ENCODE measurements at places on chromosomes 13 and 19.
A peak's percentile ranks its signal among the peaks of the same experiment; 100 is the strongest.

DNA sequence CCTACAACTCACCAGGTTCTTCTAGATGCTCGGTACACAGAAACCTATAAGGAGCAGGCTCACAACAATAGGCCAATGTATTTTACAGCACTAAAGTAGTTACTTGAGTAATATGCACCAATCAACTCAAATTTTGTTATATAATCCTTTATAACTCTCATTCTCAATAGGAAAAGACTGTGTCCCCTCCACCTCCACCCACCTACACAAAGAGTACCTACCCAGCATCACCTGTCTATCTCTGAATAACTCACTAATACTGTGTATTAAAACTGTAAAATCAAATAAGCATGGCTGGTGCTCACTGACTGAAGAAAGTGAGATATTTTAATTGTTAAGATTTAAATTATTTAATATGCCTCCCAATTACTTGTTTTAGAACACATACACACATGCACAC lies 146.3 kb downstream of the ENOX1 start:
- no peak for DNase-seq

GRCh38 chr19:45455707-45456499 lies 11.9 kb upstream of the FOSB start:
- peak; percentile 52 for DNase-seq

- peak; percentile 59 for DNase-seq
Measured at GRCh38 chr19:49808711-49809159, 4.4 kb downstream of the FUZ start.

DNA sequence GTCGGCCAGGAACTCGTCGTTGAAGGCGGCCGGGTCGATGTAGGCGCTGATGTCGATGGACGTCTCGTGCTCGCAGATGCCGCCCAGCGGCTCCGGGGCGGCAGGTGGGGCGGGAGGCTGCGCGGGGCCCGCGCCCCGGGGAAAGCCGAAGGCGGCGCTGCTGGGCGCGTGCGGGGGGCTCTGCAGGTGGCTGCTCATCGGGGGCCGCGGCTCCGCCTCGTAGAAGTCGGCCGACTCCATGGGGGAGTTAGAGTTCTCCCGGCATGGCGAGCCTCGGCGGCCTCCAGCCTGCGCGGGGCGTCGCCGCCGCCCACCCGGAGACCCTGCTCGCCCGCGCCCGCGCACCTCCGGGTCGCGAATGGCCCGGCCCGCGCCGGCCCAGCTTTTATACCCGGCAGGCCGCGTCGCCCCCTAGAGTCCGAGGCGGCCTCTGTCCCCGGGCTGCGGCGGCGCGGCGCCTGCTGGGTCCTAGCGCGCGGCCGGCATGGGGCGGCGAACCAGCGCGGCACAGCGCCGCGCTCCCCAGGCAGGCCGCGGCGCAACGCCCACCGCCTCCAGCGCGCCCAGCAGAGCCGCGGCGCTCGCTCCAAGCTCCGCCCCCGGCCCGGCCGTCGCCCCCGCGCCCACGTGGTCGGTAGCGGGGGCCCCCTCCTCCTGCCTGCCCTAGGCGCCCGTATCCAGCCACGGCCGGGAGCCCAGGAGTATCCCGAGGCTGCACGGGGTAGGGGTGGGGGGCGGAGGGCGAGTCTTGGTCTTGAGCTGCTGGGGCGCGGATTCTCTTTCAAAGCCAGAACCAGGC lies at the start of gene CEBPA:
Gene CEBPA (minus strand): TSS at position 360 of the 799 bp plus-strand sequence. CDS start 120 bp downstream, at position 240.
- DNase-seq = peak; percentile 44

- no peak for DNase-seq
Measured at GRCh38 chr19:10271543-10272086, 695 bp downstream of the ICAM1 start.

DNA sequence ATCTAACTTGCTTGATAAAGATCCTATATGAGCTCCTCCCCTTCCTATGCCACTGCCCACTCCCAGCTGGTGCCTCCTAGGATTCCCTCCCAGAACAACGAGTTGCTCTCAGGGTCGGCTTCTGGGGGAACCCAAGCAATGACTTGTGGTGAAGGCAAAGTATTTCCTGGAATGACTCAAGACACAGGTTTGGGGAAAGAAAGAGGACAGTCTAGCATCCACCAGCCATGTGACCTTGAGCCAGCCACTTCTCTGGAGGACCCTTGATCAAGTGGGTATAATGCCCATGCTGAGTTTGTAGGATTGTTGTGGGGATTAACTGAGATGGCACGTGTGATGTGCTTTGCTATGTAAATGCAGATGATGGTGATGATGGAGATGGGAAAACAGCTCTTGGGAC lies 33.0 kb downstream of the MBD3L2B start:
- DNase-seq = no peak

- DNase-seq = no peak
Measured at GRCh38 chr19:20365146-20365545, 198.1 kb downstream of the ZNF486 start.

DNA sequence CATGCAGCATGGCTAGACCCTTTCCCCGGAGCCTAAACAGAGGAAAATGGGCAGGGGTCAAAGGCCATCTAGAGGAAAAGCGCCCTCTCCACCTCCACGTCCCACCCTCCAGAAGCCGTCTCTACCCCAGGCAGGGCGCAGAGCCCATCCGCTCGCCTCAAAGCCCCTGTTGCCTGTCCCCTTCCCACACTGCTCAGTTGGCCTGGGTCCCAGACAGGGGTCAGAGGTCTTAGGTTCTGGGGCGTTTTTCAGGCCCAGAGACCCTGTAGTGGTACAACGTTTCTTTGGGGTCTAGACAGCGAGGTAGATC lies 285 bp downstream of the TMEM143 start:
- DNase-seq = no peak

DNA sequence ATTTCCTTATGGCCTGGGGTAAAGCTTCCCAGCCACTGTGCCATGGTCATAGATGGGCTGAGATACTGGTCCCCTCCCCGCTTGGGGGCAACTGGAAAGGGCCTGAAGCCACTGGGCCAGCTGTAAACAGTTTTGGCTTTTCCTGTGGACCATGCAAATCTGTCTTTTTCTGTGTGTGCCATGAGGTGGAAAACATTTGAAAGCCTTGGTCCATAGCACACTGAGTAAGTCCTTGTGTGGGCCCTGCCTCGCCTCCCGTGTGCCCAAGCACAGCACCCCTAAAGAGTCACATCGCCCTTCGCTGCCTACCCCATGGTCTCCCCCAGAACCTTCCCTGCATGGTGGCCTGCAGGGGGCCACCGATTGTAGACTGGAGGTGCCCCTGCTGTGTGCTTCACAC lies 52.3 kb upstream of the GPR183 start:
- DNase-seq = no peak

- no peak for DNase-seq
Measured at GRCh38 chr13:85204668-85205344, 594.4 kb downstream of the SLITRK6 start.

DNA sequence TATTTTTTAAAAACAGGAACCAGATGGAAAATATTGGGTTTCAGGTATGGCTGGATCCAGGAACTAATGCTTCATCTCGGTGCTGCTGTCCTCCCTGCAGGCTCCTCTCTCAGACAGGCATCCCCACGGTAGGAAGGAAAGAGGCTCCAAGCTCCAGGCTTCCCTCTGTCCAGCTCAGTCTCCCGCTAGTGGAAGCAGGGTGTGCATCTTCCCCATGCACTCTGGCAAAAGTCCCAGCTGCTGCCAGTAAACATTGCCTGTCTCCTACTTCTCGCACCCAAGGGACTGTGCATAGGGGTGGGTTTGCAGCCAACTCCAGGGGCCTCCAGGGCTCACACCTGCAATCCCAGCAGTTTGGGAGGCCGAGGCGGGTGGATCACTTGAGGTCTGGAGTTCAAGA lies 29.2 kb downstream of the IL12RB1 start:
- DNase-seq = no peak

GRCh38 chr19:39698535-39698934 lies 5.7 kb upstream of the LGALS14 start:
- DNase-seq = no peak

DNA sequence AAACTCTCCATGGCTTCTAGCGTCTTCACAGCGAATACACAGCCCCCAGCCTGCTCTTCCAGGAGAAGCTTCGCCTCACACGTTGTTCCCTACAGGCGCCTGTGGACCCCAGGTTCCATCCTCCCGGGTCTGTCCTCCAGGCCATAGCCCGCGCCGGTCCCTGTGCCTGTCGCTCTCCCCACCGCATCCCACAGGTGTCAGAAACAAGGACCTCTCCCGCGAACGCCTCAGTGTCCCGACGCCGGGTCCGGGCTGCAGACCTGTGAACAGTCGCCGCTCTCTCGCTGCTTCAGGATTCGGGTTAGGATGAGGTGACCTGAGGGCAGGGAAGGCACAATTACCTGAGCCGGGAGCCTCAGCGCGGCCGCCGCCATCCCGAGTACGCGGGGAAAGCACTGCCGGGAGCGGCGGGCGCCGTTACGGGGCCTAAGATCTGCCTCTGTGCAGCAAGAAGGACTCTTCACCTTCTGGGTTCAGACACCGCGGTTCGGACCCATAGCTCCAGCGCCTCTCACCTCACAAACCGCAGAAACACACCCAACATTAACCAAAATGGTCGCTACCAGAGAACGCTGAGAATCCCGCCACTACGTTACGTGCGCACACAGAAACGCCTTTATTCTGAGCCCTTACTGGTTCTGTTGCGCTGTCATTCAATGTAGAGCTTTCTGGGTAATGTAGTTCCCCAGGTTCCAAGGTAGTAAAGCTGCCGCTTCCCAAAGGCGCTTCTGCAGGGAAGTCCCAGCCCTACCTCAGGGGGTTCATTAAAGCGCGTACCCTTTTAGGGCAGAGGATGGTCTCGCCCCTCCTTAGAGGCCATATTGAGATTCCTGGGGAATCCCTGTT lies at the start of gene ZNF418:
Gene ZNF418 (minus strand): TSS at position 583 of the 846 bp plus-strand sequence. CDS start 1,580 bp downstream, outside the sequence.
- peak; percentile 9 for DNase-seq

- peak; percentile 9 for DNase-seq
Measured at GRCh38 chr19:57947088-57947418, 453 bp downstream of the ZNF256 start.

GRCh38 chr19:9986787-9987281 lies 23.5 kb downstream of the COL5A3 start:
- DNase-seq = no peak

- DNase-seq = no peak
Measured at GRCh38 chr13:113596321-113597200, 12.0 kb downstream of the TFDP1 start.

DNA sequence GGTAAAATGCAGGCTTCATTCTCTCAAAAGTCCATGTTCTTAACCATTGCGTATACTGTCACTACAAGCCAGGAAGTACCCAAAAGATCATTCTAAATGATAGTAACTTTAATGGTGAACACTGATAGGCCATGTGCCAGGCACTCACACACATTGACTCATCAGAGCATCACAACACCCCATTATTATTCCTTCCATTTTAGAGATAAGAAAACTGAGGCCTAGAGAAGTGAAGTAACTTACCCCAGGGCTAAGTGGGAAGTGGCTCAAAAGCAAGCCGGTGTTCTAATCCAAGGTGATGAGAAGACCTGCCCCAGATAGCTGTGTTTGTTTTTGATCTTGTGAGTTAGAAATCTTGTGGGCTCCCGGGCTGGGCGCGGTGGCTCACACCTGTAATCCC lies 1.4 kb upstream of the PHLDB3 start:
- DNase-seq = no peak

GRCh38 chr19:18514800-18515682 lies 6.8 kb downstream of the ELL start:
- no peak for DNase-seq

- no peak for DNase-seq
Measured at GRCh38 chr19:8363803-8364771, at the start of gene ANGPTL4. ANGPTL4 (plus strand) TSS chr19:8364155; CDS start chr19:8364322, 167 bp downstream.

- DNase-seq = no peak
Measured at GRCh38 chr13:74090397-74090796, 43.8 kb downstream of the KLF12 start.

DNA sequence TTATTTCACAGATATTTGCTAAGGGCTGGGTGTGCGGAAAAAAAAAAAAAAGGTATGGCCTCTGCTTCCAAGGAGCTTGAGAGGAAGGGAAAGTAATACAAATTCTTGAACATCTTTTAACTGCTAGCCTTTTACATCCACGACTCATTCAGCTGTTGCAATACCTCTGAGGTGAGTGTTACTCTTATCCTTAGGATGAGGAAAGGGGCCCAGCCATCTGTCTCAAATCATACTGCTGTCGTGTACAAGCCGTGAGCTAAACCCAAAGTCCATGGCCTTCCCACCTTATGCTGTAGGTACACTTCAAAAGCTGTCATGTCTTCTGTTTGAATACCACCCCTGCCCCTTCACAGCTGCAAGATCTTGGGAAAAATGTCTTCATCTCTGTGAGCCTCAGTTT lies 146.8 kb downstream of the KCNRG start:
- no peak for DNase-seq

DNA sequence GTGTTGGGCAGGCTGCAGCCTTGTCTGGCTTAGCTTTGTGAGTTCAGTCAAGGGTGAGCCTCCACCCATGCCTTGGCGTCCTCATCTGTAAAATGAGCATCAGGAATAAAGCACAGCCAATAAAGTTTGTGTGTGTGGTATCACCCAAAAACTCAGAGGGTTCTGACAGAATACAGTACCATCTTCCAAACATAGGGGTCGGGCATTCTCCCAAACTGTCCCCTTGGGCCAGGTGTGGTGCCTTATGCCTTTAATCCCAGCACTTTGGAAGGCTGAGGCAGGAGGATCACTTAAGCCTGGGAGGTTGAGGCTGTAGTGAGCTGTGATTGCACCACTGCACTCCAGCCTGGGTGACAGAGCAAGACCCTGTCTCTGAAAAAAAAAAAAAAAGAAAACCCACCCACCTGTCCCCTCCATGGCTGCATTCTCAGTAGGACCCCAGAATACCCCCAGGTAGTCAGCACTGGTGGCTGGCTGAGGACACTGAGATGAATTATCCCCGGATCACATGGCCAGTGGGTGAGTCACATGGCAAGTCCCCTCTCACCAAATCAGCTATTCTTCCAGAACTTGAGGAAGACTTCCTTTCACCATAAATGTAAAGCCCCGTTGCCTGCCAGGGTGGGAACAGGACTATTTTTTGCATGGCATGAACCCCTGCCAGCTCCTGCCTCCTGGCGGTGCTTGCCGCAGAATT lies 18.6 kb downstream of the POP4 start:
- DNase-seq = no peak
